ENCODE measurements at places on chromosomes 1 and 21.

DNA sequence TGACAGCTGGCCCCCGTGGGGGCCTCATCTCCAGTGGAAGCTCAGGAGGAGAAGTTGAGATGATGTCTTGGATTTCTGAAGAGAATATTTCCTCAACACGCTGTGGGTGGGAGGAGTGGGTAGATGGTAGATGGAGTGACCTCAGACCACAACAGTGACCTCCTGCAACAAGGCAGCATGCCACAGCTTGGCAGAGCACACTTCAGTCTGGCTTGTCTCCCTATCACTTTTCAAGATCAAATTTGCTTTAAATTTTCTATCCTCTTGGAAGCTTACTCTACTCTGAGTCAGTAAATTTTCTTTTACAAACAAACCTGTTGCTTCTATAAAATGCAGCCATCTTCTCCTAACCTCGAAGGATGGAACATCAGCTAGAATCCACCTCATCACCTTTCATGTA is 59.7 kb downstream of the NTPCR start:
- no peak for DNase-seq

DNA sequence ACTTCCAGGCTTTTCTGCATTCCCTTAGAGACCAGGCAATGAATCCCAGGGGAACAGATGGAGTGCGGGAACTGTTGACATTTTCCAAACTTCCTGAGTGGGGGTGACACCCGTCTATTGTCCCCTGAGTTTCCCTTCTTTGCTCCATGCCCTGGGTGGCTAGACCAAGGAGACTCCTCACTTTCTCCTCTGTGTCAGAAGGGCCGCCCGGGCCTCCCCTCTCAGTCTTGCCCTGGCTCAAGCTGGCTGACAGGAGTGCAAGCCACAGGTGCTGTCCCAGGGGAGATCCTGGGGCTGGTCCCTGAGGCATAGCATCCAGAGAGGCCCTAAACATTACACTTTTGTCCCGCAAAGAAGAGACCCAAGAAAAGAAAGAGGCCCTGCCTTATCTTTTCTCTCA is 62.8 kb downstream of the DDX20 start:
- no peak for DNase-seq

- no peak for DNase-seq
Observed at GRCh38 chr1:219500327-219500897, 112.5 kb downstream of the ZC3H11B start.

DNA sequence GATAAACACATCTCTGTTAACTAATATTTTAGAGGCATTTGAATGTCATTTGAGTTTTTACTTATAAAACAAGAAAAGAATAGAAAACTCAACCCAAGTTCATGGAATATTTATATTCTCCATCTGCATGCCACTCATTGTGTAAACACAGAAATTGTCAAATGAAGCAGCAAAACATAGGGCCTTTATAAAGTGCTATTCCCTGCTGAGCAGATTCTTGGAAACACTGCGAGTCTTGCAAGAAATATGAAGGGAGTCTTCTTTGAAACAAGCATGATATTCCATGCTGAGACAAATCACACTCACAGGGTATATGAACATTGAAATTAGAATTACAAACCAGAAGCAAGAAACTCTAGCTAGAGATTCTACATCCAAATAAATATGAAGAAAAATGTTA is 655.8 kb downstream of the BRINP3 start:
- no peak for DNase-seq

DNA sequence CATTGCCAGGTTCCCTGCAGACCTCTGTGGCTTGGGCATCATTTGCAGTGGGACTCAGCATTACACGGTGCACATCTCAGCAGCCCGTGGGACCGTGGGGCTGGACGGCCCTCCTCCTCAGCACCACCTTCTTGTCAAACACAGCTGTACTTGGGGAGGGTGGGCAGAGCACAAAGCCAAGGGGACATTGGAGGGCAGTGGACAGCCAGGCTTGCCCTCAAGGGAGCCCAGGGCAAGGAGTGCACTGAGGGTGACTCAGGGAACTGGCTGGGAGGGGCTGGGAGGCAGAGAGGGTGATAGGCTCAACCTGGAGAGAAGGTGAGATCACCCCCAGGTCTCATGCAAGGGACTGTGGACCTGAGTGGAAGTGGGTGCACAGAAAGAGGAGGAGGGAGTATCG is 3.4 kb downstream of the CAPN9 start:
- DNase-seq, result no peak

- DNase-seq, result no peak
Observed at GRCh38 chr1:23200883-23201282, 16.4 kb downstream of the HTR1D start.

DNA sequence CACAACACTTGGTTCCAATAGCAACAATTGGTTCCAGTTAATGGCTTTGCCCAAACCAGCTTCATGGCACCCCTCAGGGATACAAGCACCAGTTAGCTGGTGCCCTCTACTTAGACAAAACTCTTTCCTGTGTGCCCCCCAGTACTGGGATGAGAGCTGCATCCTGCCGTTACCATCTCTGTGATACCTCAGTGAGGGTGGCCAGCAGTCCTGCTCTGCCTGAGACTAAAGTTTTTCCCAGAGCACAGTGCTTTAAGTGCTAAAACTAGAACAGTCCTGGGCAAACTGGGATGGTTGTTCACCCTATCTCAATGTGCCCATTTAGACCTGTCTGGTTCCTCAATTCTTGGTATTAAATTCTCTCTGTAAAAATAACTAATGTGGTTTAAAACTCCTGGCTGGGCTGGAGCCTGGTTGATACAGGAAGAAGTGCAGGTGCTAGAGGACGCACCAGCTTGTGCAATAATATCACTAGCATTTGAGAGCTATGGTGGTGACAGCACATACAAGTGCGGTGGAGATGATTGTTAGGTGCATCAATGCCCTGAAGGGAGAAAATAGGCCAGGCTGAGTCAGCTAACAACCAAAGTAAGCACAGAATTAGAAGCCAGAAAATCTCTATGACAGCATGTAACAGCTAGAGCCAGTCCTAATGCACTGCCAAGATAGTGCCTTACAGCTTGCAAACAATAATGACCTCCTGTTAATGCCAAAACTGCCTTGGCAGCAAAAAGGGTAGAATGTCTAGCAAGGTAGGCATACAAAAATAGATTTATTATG is 179.8 kb upstream of the GALNT2 start:
- no peak for DNase-seq

GRCh38 chr21:38293765-38294164 is 37.0 kb downstream of the KCNJ15 start:
- DNase-seq, result no peak

- DNase-seq, result no peak
Observed at GRCh38 chr1:71656902-71657301, 576.1 kb upstream of the ZRANB2 start.

- DNase-seq, result no peak
Observed at GRCh38 chr1:219278288-219278687, 104.6 kb downstream of the LYPLAL1 start.

- no peak for DNase-seq
Observed at GRCh38 chr1:29806646-29807319, 570.5 kb downstream of the PTPRU start.

DNA sequence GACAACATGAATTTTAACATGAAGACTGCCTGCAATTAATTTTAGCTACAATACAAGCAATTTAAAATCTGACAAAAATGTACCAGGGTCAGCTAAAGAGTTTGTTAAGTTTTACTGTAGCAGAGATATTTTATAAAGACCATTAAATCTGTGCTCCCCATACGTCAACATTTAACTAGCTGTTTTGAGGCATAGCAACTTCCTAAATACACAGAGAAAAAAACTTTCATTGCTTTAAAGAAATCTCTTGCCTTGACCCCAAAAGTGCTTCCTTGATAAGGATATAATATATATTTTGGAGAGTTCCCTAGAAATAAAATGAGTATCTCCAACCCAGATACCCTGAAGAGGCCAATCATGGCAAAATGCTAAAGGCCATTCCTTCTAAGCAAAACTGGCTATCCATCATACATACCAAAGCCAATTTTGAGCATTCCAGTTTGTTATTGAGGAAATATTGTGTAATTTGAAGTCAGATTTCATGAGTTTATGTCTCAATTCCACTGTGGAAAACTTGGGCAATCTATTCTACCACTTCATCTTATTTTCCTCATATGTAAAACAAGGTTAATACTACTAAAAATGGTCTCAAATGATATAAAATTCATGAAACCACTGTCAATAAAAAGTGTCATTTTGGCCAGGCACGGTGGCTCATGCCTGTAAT is 19.1 kb downstream of the ASPM start:
- no peak for DNase-seq

DNA sequence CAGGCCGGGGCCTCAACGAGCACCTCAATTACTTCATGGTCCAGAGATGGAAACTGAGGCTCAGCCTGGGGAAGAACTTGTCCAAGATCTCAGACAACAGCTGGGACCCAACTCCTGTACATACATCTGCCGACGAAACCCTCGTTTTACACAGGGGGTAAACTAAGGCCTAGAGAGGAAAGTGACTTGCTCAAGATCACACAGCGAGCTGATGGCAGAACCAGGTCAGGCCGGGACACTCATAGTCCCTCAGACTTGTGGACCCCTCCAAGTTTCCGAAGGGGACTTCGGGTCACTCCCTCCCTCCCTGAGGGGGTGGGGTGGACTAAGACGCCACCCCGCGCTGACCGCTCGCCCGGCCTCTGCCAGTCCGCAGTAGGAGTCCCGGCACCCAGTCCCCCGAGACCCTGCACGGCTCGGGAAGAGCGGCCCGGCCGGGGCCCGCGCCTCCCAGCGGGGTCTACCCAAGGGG is 430 bp downstream of the WASF2 start:
- DNase-seq, result peak; percentile 38

DNA sequence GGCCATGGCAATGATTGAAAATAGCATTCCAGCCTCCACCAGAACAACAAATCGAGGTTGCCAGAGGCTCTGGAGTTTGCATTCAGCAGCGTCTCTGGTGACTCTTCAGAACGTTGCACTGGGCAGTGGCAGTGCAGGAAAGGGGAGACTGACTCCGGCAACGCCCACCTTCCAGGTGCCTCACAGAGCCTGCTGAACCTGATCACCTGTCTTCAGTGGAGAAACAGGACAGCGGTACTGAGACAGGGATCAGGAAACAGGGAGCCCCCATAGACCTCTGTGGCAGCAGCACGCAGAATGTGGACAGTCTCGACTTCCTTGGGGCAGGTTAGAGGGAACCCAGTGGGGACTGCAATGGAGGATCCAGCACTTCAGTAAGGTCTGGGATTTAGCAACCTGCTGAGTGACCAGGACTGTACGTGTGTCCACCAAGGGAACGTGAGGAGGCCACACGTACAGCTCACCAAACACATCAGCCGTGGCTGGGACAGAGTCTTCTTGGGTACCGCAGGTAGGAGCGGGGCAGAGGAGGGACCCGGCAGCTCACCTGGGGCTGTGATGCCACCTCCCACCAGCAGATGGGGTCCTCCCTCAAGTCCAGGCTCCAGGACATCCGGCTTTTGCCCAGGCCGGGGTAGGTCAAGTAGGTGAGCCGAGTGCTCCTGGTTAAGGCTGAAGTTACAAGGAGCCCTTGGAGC is 128.6 kb downstream of the PRDM2 start:
- DNase-seq, result no peak

- no peak for DNase-seq
Observed at GRCh38 chr1:39910263-39910662, 8.5 kb upstream of the MYCL start.

DNA sequence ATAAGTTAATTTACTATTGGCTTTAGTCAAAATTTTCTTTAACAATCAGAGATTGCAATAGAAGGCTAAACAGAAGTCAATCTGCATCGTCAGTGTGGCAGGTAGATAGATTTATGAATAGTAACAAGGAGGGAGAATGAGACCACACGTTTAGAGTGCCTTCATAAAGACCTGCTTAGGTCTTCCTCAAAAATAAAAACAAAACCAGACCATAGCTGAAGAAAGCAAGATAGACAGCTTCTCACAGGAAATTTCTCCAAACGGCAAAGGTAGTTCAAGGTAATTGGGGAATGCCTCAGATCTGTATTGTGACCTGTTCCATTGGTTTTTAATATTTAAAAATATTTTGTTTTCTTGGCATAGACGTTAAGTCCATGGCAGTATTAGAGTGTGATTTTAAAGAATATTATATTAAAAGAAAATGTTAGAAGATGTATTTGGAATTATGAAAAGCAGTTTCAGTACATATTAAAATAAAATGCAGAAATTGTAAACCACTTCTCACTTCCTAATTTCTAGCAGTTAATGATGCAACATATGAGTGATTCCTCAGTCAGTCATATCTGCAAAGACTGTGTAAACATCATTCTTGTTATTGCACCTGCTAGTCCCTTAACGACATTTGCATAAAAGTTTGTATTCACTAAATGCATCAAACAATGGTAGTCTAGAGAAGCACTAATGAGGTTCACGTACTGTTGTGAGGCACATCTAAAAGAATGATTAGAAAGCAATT is 278.0 kb downstream of the HLX start:
- DNase-seq, result no peak
